ENCODE measurements at places on chromosomes 11 and 22.

DNA sequence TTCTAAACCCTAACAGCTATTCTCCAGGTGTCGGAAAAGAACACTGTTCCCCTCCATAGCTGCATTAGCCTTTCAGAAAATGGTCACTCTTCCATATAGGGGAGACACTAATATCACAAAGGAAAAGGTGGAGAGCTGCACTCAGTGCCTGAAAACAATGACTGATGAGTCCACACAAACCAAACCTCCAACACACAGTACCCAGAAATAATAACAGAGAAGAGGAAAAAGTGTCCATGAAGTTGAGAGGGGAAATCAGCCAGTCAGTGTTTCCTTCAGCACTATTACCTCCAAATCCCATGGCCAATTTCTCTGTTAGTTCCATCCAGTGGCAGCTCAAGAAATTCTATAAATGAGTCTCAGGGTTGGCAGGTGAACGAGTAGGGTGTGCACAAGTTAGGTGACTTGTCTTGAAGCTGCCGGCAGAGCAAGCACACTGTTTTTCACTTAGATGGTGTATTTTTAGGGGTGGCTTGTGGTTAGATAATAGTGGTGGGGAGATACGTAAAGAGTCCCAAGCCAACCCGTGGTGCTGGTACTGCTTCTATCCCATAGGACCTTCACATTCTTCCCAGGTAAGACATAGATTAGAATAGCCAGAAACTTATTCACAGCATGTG lies 84.5 kb upstream of the CHRM4 start:
- H3K4me1 ChIP-seq = peaks cover 29% of the 10 kb centered on the region
- H3K27me3 ChIP-seq = no peaks in the 10 kb centered on the region
- peak overlapping the region; percentile 8 for H3K27ac ChIP-seq
- peak overlapping the region; percentile 43 for H3K4me3 ChIP-seq
- no peaks in the 10 kb centered on the region for H3K36me3 ChIP-seq
- DNase-seq = no peak

DNA sequence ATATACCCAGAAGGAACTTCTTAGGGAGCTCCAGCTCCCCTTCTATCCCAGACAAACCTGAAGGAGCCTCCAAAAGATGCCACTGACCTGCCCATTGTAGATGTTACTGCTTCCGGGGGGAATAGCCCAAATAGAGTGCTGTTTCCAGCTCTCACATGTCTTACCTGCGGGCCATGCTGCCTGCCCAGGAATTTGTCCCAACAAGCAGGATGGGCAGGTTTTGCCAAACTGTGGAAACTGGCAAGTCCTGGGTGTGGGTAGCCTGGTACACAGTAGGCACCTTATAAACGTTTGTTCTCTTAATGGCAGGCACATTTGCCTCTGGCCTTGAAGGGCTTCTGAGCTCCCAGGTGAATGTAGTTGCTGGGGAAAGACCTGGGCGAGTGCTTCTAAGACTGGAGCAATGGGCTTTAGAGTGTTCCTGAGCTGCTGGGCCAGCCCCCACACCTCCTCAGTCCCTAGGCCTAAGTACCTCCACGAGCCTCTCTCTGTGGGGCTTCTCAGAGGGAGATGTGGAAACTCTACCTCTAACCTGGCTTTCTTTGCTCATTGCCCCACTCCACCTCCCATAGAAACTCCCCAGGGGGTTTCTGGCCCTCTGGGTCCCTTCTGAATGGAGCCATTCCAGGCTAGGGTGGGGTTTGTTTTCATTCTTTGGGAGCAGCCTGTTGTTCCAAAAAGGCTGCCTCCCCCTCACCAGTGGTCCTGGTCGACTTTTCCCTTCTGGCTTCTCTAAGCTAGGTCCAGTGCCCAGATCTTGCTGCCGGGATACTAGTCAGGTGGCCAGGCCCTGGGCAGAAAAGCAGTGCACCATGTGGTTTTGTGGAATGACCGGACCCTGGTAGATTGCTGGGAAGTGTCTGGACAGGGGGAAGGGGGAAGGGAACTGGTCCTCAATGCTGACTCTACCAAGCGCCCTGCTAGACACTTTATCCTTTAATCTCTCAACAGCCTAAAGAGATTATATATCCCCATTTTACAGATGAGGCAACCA lies 37.2 kb downstream of the LIMK2 start:
- no peak for DNase-seq
- peaks cover 17% of the 10 kb centered on the region for H3K4me1 ChIP-seq
- H3K27ac ChIP-seq = no peak overlapping the region
- H3K4me3 ChIP-seq = no peak overlapping the region
- H3K36me3 ChIP-seq = no peaks in the 10 kb centered on the region
- no peaks in the 10 kb centered on the region for H3K27me3 ChIP-seq

GRCh38 chr22:48167238-48167637 lies 1404.8 kb downstream of the TBC1D22A start:
- no peak overlapping the region for H3K27ac ChIP-seq
- no peaks in the 10 kb centered on the region for H3K27me3 ChIP-seq
- no peaks in the 10 kb centered on the region for H3K36me3 ChIP-seq
- no peak for DNase-seq
- no peaks in the 10 kb centered on the region for H3K4me1 ChIP-seq

DNA sequence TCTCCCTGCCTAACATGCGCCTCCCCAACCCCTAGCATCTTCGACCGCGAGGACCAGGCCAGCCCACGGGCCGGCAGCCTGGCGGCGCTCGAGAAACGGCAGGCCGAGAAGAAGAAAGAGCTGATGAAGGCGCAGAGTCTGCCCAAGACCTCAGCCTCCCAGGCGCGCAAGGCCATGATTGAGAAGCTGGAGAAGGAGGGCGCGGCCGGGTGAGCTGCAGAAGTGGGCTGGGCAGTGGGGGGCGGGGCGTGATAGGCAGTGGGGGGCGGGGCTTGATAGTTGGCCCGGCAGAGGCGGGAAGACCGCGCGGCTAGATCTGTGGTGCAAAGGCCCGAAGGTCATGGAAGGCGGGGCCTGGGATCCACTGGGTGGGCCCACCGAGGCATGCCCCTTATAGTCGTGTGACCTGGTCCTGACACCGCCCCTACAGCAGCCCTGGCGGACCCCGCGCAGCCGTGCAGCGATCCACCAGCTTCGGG lies 8.7 kb downstream of the SELENOM start:
- no peaks in the 10 kb centered on the region for H3K36me3 ChIP-seq
- no peak overlapping the region for H3K27ac ChIP-seq
- H3K4me3 ChIP-seq = no peak overlapping the region
- no peaks in the 10 kb centered on the region for H3K27me3 ChIP-seq
- no peak for DNase-seq

- H3K27ac ChIP-seq = no peak overlapping the region
- H3K27me3 ChIP-seq = no peaks in the 10 kb centered on the region
- peaks cover 2% of the 10 kb centered on the region for H3K36me3 ChIP-seq
These were observed 119.2 kb downstream of the TMEM135 start for GRCh38 chr11:87156970-87157369.

DNA sequence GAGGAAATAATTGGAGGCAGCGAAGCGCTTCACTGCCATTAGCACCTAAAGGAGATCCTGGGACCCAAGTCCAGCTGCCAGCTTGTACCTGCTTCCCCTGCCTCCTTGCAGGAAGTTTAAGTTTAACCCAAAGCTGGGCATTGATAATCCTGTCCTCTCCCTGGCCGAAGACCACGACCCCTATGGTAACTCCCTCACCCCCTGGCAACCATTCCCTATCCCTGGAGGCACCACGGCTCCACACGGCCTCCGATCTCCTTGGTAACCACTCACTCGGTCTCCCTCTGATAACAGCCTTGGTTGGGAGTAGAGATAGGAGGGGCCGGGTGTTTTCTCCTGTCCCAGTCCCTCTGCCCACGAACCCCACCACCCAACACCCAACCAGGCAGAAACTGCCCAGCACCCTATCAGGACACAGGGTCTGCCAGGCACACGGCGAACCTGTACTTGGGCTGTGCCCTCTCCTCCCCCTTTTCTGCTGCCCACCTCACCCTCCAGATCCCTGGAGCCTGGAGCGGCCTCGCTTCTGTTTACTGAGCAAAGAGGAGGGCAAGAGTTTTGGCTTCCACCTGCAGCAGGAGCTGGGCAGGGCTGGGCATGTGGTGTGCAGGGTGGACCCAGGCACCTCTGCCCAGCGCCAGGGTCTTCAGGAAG lies 833 bp downstream of the NHERF4 start:
- no peak overlapping the region for H3K27ac ChIP-seq
- H3K27me3 ChIP-seq = peaks cover 8% of the 10 kb centered on the region
- H3K4me3 ChIP-seq = no peak overlapping the region

- no peaks in the 10 kb centered on the region for H3K36me3 ChIP-seq
- no peaks in the 10 kb centered on the region for H3K4me1 ChIP-seq
- H3K27ac ChIP-seq = no peak overlapping the region
- peaks cover 7% of the 10 kb centered on the region for H3K27me3 ChIP-seq
- no peak for DNase-seq
These were observed 2.6 kb upstream of the CARD18 start for GRCh38 chr11:105142167-105142566.

- peaks cover 3% of the 10 kb centered on the region for H3K4me1 ChIP-seq
- H3K27ac ChIP-seq = no peak overlapping the region
- peaks cover 25% of the 10 kb centered on the region for H3K27me3 ChIP-seq
- DNase-seq = no peak
These were observed 21.2 kb downstream of the P2RX3 start for GRCh38 chr11:57359396-57359795.

- H3K27ac ChIP-seq = no peak overlapping the region
- H3K36me3 ChIP-seq = no peaks in the 10 kb centered on the region
- no peak overlapping the region for H3K4me3 ChIP-seq
- no peak for DNase-seq
These were observed 108.9 kb upstream of the NCAM1 start for GRCh38 chr11:112852143-112852866.

- no peaks in the 10 kb centered on the region for H3K27me3 ChIP-seq
- no peak overlapping the region for H3K4me3 ChIP-seq
- H3K27ac ChIP-seq = peak overlapping the region; percentile 51
- DNase-seq = no peak
- H3K4me1 ChIP-seq = peaks cover 2% of the 10 kb centered on the region
- H3K36me3 ChIP-seq = peaks cover 8% of the 10 kb centered on the region
These were observed 7.2 kb upstream of the STT3A start for GRCh38 chr11:125585487-125585886.

GRCh38 chr11:82089426-82089825 lies 644.2 kb downstream of the FAM181B start:
- no peaks in the 10 kb centered on the region for H3K4me1 ChIP-seq
- no peak for DNase-seq
- no peak overlapping the region for H3K4me3 ChIP-seq
- no peak overlapping the region for H3K27ac ChIP-seq

GRCh38 chr11:119372260-119373058 lies 9.0 kb downstream of the USP2 start:
- H3K27me3 ChIP-seq = peaks cover 32% of the 10 kb centered on the region
- H3K27ac ChIP-seq = no peak overlapping the region
- no peak overlapping the region for H3K4me3 ChIP-seq
- H3K36me3 ChIP-seq = no peaks in the 10 kb centered on the region
- DNase-seq = no peak
- H3K4me1 ChIP-seq = peaks cover 10% of the 10 kb centered on the region

DNA sequence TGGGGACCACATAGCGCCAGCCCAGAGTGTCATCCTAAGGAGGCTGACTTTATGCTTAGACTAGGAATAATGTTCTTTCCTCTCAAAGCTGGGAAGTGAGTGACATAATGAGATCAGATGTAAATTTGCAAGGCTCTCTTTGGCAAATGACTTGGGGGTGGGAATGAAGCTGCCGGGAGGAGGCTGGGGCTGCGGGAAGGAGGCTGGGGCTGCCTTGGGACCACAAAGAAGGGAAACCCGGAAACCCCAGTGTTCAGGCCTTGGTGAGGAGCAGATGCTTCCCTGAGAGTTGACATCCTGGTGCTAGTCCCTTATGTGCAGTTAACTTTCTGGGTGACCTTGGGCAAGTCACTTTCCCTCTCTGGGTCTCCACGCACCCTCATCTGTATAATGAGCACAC lies 182.0 kb downstream of the CHST1 start:
- no peak overlapping the region for H3K27ac ChIP-seq
- no peaks in the 10 kb centered on the region for H3K4me1 ChIP-seq
- H3K4me3 ChIP-seq = no peak overlapping the region
- H3K27me3 ChIP-seq = peaks cover 86% of the 10 kb centered on the region
- DNase-seq = no peak

DNA sequence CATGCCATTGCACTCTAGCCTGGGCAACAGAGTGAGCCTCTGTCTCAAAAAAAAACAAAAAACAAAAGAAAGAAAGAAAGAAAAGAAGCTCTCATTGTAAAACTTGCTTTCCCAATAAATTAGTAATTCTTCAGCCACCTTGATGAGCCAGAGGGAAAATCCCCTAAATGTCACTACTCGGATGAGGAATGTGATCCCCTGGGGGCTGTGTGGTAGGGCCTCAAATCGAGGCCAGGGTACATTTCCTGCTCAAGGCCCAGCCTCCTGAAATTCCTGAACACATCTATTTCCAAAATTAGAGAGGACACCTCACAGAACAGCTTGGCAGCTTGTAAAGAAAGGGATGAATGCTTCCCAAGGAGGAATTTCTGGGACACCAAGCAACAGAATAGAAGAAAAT lies 147.1 kb upstream of the SESN3 start:
- no peak overlapping the region for H3K27ac ChIP-seq
- H3K36me3 ChIP-seq = peaks cover 6% of the 10 kb centered on the region
- DNase-seq = no peak
- peaks cover 19% of the 10 kb centered on the region for H3K27me3 ChIP-seq
- H3K4me1 ChIP-seq = peaks cover 3% of the 10 kb centered on the region
- no peak overlapping the region for H3K4me3 ChIP-seq

DNA sequence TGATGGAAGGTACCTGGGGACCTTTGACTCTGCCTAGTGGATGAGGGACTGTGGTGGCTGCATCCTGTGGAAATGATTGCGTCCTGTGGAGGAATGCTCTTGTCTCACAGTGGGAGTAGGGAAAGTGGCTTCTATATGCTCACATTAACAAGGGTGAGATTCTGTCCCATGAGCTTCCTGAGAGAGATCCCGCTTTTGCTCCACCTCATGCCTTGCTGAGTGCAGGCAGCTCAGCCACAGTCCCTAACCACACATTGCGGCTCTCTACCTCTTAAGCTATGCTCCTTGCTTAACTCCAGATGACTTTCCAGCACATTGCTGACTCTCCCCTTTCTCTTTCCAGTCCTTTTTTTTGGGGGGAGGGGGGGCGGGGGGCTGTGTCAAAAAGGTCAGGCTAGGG lies 45.0 kb downstream of the TEAD1 start:
- no peak for DNase-seq
- H3K27me3 ChIP-seq = peaks cover 65% of the 10 kb centered on the region
- no peak overlapping the region for H3K27ac ChIP-seq
- no peak overlapping the region for H3K4me3 ChIP-seq
- H3K36me3 ChIP-seq = peaks cover 5% of the 10 kb centered on the region

- H3K4me1 ChIP-seq = peaks cover 22% of the 10 kb centered on the region
- H3K36me3 ChIP-seq = peaks cover 2% of the 10 kb centered on the region
- DNase-seq = peak; percentile 62
- no peaks in the 10 kb centered on the region for H3K27me3 ChIP-seq
These were observed 734 bp downstream of the PPP1R14B start for GRCh38 chr11:64245797-64246620.

GRCh38 chr11:11640152-11640551 lies 18.3 kb upstream of the GALNT18 start:
- no peak for DNase-seq
- H3K4me3 ChIP-seq = no peak overlapping the region
- peaks cover 25% of the 10 kb centered on the region for H3K27me3 ChIP-seq
- H3K36me3 ChIP-seq = no peaks in the 10 kb centered on the region
- H3K27ac ChIP-seq = no peak overlapping the region

DNA sequence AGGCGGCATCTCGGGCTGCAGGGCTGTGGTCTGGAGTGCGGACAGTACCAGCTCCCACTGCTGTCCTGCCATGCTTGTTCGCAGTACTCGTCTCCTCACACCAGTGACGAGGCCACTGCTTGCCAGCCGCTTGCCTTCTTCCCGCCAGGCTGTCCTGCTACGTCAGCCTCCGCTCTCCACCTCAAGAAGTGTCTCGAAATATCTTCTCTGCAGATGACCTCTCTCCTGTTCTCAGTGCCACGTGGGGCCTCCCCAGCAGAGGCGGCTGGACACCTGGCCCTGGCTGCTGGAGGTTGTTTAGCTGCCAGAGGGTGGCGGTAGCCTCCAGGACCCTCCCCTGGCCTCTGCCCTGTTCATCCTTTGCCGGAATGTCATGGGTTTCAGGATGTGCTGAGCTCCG lies 3.1 kb upstream of the CCDC188 start:
- no peaks in the 10 kb centered on the region for H3K36me3 ChIP-seq
- peak overlapping the region; percentile 49 for H3K27ac ChIP-seq
- H3K4me1 ChIP-seq = peaks cover 4% of the 10 kb centered on the region
